ENCODE measurements at places on chromosomes 7 and 10. TPM values are rescaled to one million over a fixed set of nuclear protein-coding genes. Genes with fewer than 3 reads are reported as not detected.

CRPPA gene
- total RNA-seq, result not detected

OR2A12 gene
- not detected for total RNA-seq

PON2 gene
- not detected for total RNA-seq

GARIN1A gene
- total RNA-seq, result 0.29 TPM

GRCh38 chr7:38186593-38187314 is 8.7 kb downstream of the STARD3NL start:
- no peak for DNase-seq

- DNase-seq, result no peak
Measured at GRCh38 chr10:113095419-113096127, 145.5 kb downstream of the TCF7L2 start.

- no peak for DNase-seq
Measured at GRCh38 chr10:1380088-1380671, 324.0 kb downstream of the WDR37 start.

DNA sequence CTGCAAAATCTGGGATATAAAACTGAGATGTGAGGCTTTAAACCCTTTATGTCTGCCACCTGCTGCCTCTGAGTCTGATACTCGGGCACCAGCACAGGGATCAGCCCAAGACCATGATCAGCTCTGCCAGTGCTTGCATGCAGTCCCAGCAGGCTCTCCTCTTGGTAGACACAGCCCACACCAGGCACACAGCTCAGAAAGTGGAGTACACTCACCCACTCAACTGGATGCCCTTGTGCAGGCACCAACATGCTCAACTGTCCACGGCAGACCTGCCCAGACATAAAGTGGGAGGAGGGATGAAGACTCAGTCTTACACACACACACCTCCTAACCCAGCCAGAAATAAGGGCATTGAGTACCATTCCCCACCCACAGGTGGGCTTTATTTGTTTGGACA is 18.2 kb upstream of the MYH16 start:
- no peak for DNase-seq

DNA sequence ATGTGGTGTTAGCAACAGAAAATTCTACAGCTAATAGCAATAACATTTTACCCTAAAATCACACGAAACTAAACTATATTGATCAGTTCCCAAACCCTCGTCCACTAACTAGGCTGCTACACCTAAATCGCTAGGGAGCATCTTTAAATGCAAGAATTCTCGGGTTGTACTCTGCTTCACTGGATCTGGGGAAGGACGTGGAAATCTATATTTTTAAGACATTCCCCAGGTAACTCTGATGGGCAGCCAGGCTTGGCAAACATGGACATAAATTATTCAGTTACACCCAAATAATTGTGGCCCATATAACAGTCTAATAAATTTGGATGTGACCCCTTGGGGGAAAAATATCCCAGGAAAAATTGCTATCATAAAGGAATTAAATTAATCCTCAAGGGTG is 36.3 kb upstream of the NFE2L3 start:
- DNase-seq, result no peak

- DNase-seq, result no peak
Measured at GRCh38 chr7:36306222-36306621, 83.4 kb upstream of the ANLN start.

DNA sequence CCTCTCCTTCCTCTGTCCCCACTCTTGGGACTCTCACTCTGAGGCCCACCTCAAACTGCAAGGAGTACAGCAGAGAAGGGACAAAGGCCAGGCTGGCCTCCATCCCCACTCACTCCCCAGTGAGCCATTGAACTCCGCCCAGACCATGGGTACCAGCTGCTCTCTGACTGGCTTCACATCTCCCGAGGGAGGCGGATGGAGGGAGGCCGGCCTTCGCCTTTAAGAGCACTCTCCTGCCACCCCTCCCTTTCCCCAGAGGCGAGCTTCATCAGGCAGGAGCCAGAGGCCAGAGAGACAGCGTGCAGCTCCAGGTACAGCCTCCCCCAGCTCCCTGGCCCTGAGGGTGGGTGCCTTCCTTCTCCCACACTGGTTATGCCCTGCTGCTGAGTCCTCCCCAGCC is 1.8 kb upstream of the LDB3 start:
- DNase-seq, result no peak
